Stimulated activated CD8-positive, alpha-beta memory T cell treated with anti-CD3 and anti-CD28 coated beads, Interleukin-4, amount 100 ng/mL, for 1 hour (primary cell): ENCODE measurements at places on chromosomes 6 and 20.

DNA sequence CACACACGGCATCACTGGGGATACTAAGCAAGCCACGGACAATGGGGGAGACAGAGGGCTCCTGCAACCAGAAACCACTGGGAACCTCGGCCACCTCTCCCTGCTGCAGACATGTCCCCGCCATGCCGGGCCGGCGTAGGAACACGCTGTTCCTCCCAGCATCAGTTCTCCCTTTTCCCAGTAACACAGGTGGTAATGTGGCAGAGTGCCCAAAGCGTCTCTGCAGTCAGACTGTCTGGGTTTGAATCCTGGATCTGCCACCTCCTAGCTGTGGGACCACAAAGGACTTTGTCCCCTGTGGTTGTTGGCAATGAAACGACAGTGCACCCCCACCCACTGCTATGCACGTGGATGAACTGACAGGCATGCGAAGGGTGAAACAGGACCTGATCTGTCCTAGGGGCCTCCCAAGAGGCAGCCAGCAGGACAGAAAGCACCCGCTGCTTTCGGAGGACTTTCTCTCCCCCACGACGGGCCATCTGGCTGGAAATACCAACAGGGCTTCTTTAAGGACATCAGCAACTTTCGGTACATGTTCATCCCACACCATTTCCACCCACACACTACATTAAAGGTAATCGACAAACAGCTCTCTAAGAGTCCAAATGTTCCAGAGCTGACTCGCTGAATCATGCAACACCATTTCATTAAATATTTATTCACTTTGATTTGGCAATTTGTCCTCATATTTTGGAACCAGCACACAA lies 74.1 kb downstream of the SULF2 start:
- no peak for DNase-seq

GRCh38 chr20:59613861-59614260 lies 9.5 kb downstream of the PHACTR3 start:
- DNase-seq, result no peak

GRCh38 chr6:116280933-116281316 lies 1.2 kb upstream of the TSPYL1 start:
- DNase-seq, result no peak

GRCh38 chr6:3766214-3766613 lies 14.7 kb upstream of the PXDC1 start:
- DNase-seq, result no peak

- DNase-seq, result no peak
These were observed 71.2 kb downstream of the HIVEP1 start for GRCh38 chr6:12083302-12083701.

DNA sequence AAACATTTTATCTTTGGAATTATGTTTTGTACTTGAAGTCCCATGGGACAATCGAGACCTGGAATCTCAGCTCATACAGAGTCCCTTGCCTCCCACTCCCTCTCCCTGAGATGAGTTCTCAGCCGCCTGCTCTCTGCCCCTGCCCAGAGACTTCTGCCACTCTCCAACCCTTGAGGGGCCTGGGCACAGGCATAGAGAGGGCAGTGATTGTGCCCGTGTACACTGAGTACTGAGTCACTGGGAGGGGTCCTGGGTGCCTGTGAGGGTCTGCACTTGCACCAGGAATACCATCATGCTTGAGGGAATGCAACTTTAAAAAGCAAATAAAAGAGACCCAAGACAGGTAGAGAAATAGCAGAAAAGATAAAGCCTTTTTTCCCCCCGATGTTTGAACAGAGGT lies 453.8 kb upstream of the HS3ST5 start:
- DNase-seq, result no peak

DNA sequence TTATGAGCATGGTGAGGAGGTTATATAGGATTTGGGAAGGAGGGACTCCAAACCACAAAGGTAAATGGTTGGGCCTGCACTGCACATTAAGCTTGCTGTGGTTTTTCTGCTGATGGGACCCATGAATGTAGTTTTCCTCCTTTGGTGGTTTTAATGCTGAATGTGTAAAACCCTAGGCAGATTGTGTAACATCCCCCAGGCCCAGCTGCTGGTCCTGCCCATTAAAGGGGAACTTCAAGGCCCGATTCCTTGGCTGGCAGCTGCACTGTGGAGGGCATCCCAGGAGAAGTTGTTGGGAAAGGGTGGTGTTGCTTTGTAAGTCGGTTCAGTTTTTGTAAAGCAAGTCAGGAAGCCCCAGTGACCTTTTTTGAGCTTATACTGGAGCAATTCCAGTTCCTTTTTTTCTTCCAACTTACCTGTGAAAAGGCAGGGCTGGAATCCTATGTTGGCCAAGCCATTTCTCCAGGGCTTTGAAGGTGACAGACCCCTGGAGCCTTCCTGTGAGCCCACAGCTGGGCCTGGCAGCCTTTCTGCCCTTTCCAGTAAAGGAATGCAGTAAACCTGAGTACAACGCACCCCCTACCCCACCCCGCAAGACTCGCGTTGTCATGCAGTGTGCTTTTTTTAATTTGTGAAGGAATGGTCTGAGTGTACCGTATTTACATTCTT lies 43.1 kb upstream of the NAA20 start:
- no peak for DNase-seq

- DNase-seq, result no peak
These were observed 1.7 kb downstream of the TRERF1 start for GRCh38 chr6:42449917-42450476.

- no peak for DNase-seq
These were observed 69.3 kb upstream of the FRMD1 start for GRCh38 chr6:168148231-168148849.

DNA sequence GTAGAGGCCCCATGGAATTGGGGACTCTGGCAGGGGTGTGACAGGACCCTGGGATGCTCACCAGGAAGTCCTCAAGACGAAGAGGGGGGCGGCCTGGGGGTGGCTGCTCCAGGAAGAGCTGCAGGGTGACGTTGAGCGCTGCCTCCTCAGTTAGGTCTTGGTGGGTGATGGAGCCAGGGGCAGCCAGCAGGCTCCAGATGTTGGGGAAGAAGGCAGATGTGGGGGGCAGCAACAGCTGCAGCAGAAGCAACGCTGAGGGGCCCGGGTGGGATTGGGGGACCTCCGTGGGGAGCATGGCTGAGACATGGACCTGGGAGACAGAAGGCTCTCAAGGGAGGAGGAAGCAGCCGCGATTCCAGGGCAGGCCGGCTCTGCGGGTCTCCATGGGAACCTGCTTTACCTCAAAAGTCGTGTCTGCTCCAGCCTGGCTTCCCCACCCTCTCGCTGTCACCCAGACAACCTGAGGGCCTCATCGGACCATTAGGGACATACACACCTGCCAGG lies 591 bp downstream of the VWA7 start:
- no peak for DNase-seq
